HuH-7.5 (cell line): ENCODE measurements at places on chromosomes 5 and 9.

- DNase-seq = peak; percentile 59
Observed at GRCh38 chr5:77957-78804, 13.8 kb upstream of the PLEKHG4B start.

GRCh38 chr5:50574121-50574520 is 92.3 kb upstream of the PARP8 start:
- no peak for DNase-seq

GRCh38 chr5:145685417-145685816 is 149.7 kb downstream of the PRELID2 start:
- no peak for DNase-seq

DNA sequence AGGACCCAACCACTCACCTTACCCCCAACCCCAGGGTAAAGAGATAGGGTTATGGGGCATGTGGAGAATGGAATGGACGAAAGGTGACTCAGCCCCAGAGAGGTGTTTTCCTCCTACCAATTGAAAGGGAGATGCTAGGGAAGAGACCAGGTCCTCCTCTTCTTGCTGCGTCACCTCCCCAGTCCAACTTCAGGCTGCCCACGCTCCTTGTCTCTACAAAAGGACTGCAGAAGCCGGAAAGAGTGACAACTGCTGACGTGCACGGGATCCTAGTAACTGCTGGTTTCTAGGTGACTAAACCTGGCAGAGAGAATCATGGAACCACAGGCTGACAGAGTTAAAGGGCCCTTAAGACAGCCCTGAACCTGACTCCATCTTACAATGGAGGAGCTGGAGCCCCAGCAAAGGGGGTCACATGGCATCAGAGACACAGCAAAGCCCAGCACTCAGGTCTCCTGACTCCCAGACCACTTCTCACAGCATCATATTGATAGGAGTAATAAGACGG is 2.2 kb downstream of the GPX3 start:
- no peak for DNase-seq

GRCh38 chr5:51829691-51830090 is 446.4 kb downstream of the ISL1 start:
- no peak for DNase-seq
